ENCODE measurements at places on chromosomes 2 and 18. TPM values are rescaled to one million over a fixed set of nuclear protein-coding genes. Genes with fewer than 3 reads are reported as not detected.

The ARHGAP15 gene
- not detected for total RNA-seq

The PLEKHH2 gene
- total RNA-seq: 0.32 TPM

The NEU4 gene
- total RNA-seq: not detected

The CTNNA2 gene
- total RNA-seq: under 0.01 TPM

The TANK gene
- 159 TPM for total RNA-seq

The CCDC141 gene
- 0.15 TPM for total RNA-seq

The MYO5B gene
- 1.1 TPM for total RNA-seq

The TMEM247 gene
- total RNA-seq: not detected

The SPHKAP gene
- under 0.01 TPM for total RNA-seq

The ANTXR1 gene
- 7.5 TPM for total RNA-seq

The KCNE4 gene
- total RNA-seq: 0.30 TPM

The CFAP65 gene
- total RNA-seq: not detected

The CREG2 gene
- total RNA-seq: 0.97 TPM

The MYL12A gene
- total RNA-seq: 1,623 TPM

The TMEM198 gene
- total RNA-seq: not detected

The SRD5A2 gene
- not detected for total RNA-seq

The ACKR3 gene
- 21.1 TPM for total RNA-seq

The SP100 gene
- total RNA-seq: 159 TPM

The DSC1 gene
- total RNA-seq: not detected

The OR6B2 gene
- total RNA-seq: not detected

The VAMP8 gene
- 34.1 TPM for total RNA-seq

The EMILIN1 gene
- total RNA-seq: 1.9 TPM

The POTEC gene
- total RNA-seq: not detected

The CRYGC gene
- not detected for total RNA-seq

The SFTPB gene
- not detected for total RNA-seq

The C2orf81 gene
- total RNA-seq: 0.46 TPM

The SH3RF3 gene
- total RNA-seq: 6.1 TPM

The TANC1 gene
- 53.0 TPM for total RNA-seq

The CCDC148 gene
- total RNA-seq: under 0.01 TPM

The ATG9A gene
- 31.2 TPM for total RNA-seq

The NEB gene
- 0.32 TPM for total RNA-seq

The GALNT5 gene
- under 0.01 TPM for total RNA-seq

The TMEM237 gene
- total RNA-seq: 27.3 TPM

The CDCA7 gene
- total RNA-seq: 12.0 TPM

Data from epithelial cell of umbilical artery (primary cell).